Hair follicle dermal papilla cell (primary cell): ENCODE measurements at places on chromosomes 7 and 10. TPM values are rescaled to one million over a fixed set of nuclear protein-coding genes. Genes with fewer than 3 reads are reported as not detected.

Gene ADAP1
- total RNA-seq = 0.16 and 0.97 TPM in 2 replicates

Gene GNGT1
- total RNA-seq = not detected in 2 replicates

Gene CPED1
- 105 and 124 TPM in 2 replicates for total RNA-seq

Gene MCM7
- 12.5 and 12.8 TPM in 2 replicates for total RNA-seq

Gene ACTR3C
- 0.65 TPM in 1 of 2 replicates, not detected in the other for total RNA-seq

Gene OR6B1
- not detected in 2 replicates for total RNA-seq

Gene MSS51
- 2.9 TPM in 2 replicates for total RNA-seq

Gene ADCY1
- 0.81 and 0.85 TPM in 2 replicates for total RNA-seq

Gene ANKRD2
- total RNA-seq = 0.24 and 0.32 TPM in 2 replicates

Gene FAM20C
- total RNA-seq = 70.4 and 95.6 TPM in 2 replicates

Gene TAS2R4
- total RNA-seq = 0.61 and 0.81 TPM in 2 replicates

Gene MYPN
- 0.81 and 1.1 TPM in 2 replicates for total RNA-seq

Gene NODAL
- not detected in 2 replicates for total RNA-seq

Gene MICALL2
- 13.4 and 17.2 TPM in 2 replicates for total RNA-seq

Gene NKX2-3
- total RNA-seq = not detected in 2 replicates

Gene GPR26
- total RNA-seq = not detected in 2 replicates

Gene CHAT
- not detected in 2 replicates for total RNA-seq

Gene PLCE1
- total RNA-seq = 0.61 and 0.81 TPM in 2 replicates

Gene HOXA10
- total RNA-seq = not detected in 2 replicates

Gene STAG3
- 0.12 and 0.32 TPM in 2 replicates for total RNA-seq

Gene MALRD1
- 0.61 and 3.7 TPM in 2 replicates for total RNA-seq

Gene WEE2
- under 0.01 TPM in 1 of 2 replicates, not detected in the other for total RNA-seq

Gene PTPRN2
- total RNA-seq = 0.24 and 0.32 TPM in 2 replicates

Gene NPSR1
- total RNA-seq = not detected in 2 replicates

Gene TMEM236
- 0.16 TPM in 1 of 2 replicates, not detected in the other for total RNA-seq

Gene RET
- 2.4 and 4.1 TPM in 2 replicates for total RNA-seq

Gene TAS2R16
- not detected in 2 replicates for total RNA-seq

Gene NUTM2E
- total RNA-seq = not detected in 2 replicates

Gene H2AZ2
- 98.4 and 102 TPM in 2 replicates for total RNA-seq

Gene CD36
- total RNA-seq = 7.5 and 8.9 TPM in 2 replicates
